Trophoblast cell (in vitro differentiated cells and primary cell): ENCODE measurements at places on chromosomes 5 and 9.
A peak's percentile ranks its signal among the peaks of the same experiment; 100 is the strongest.

DNA sequence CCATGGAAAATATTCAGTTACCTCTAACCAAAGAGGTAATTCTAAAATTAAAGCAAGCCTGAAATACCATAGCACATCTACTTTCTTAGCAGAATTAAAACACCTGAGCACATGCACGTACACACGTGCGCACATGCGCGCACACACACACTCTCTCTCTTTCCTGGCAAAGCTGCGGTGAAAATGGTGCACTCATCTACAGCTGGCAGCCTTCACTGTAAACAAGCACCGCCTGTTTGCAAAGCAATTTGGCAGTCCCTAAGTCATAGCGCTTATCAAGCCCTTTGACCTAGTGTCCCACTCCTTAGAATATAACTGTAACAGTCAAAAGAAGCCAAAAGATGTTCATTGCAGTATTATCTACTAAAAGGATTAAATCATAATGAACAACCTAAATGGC lies 278.7 kb downstream of the DENND1A start:
- no peak for DNase-seq

GRCh38 chr9:115671963-115672305 lies 481.7 kb upstream of the PAPPA start:
- no peak for DNase-seq

GRCh38 chr5:93255796-93256195 lies 325.2 kb downstream of the NR2F1-AS1 start:
- DNase-seq: no peak

DNA sequence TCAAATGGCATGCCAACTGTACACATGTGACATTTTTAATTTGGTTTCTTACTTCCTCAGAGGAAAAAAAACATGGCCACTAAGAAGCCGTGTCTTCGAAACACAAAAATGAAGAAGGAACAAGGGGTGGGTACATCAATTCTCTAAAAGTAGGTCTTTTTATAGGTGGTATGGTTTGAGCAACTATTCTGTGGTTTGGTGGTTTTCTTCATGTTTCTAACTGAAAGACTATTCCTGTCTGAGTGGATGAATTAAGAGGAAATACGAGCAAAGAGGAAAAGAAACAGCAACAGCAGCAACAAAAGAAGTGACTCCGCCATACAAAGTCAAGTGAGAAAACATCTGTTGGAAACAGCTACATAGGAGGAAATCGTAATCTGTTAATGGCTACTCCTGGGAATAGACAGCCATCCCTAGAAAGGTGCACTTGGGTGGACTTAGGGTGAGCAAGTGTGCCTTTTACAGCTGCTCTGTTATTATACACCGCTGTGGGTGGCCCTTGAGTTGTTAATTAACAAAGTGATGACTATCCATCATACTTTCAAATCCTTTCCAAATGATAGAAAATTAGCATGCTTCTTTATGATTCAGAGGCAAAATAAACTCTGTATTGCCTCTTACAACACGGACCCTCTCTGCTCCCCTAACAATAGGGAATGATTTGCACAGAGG lies 575.8 kb downstream of the TLE1 start:
- DNase-seq: no peak

DNA sequence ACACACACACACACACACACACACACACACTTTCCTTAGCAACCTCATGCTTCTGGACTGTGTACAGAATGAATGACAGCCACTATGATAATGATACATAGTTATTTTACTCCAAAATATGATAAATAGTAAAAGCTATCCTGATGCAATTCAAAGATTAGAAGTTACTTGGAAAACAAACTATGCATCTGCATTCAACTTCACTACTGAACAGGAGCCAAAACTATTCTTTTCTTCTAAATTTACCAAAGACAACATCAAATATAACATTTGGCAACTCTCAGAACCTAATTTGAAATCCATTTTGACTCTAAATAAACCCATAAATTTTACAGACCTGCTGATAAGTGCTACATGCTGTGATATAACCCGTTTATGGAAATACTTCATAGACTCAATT lies 33.3 kb downstream of the GLIS3 start:
- peak; percentile 44 for DNase-seq

GRCh38 chr5:170092455-170093101 lies 13.1 kb upstream of the FOXI1 start:
- no peak for DNase-seq

DNA sequence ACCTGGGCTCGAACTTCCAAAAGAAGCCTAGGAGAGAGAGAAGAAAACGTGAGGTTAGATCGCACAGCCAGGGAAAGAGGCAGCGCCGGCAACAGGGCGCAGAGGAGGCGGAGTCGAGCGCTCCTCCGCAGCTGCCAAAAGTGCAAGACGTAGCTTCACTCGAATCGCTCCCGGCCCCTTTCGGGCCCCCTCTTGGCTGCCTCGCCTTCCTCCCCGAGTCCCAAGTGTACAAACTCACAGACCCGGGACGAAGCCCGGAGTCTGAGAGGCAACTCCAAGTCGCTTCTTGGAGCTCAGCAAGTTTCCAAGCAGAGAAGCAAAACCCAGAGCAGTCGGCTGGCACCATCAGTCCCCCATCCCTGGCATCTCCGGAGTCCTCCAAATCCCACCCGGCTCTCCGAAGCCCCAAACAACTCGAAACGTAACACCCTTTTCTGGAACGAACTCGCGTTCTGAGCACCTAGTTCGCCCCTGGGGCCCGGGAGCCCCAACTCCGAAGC lies 1.2 kb downstream of the MIER3 start:
- DNase-seq: peak; percentile 31
